ENCODE measurements at places on chromosomes 7 and 10.
A peak's percentile ranks its signal among the peaks of the same experiment; 100 is the strongest.

GRCh38 chr7:140587243-140587642, 53.4 kb downstream of the DENND2A start:
- no peak for DNase-seq

DNA sequence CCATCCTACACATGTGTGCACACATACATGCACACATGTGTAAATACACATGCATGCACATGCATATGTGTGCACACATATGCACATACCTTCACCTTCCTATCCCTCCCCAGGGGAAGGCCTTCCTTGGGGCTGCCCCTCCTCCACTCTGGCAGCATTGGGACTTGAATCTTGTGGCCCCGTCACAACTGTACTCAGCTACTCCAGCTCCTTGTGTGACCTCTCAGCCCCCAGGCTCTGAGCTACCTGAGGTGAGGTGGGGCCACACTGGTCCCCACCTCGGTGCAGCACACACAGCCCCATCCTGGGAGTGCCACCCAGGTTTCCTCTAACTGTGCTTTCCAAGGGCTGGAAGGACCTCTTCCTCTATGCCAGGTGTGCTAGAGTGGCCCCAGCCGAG, 116.0 kb downstream of the LHPP start:
- no peak for DNase-seq

DNA sequence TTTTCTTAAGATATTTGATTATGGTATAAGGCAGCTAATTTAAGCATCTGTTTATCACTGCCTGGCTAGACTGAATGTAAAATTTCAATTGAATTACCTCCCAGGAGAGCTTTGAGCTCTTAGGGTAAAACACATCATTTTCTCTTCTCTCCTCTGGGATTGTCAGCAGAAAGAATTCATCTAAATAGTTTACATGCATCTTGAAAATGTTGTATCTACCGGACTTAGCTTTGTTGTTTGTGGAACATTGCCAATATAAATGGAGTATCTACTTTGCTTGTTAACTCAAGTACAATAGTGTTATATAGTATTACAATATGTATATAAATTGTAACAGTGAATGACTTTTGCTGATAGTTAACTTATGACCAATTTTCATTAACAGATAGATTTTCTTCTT, 73.3 kb downstream of the TAF3 start:
- DNase-seq: no peak

DNA sequence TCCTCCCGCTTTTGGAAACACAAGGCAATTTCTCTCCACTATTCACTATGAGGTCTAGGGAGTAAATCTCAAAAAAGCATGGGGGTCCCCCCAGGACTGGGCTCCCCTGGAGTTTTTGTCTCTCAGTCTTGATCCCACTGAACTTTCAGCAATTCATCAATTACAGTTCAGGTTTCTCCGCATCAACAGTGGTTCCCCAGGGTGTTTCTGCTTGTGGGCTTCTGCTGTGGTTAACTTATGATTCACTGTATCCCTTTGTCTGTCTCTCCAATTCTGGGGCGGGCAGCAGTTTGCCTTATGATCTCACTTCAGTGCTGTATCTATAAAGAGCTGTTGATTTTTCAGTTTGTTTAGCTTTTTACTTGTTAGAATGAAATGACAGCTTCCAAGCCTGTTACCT, 142.6 kb upstream of the CDC14C start:
- DNase-seq: no peak

GRCh38 chr10:87794285-87794684, 23.7 kb downstream of the ATAD1 start:
- DNase-seq: no peak

GRCh38 chr10:6868036-6868725, 288.1 kb upstream of the PRKCQ start:
- DNase-seq: no peak

- no peak for DNase-seq
Observed at GRCh38 chr10:127580822-127581221, 31.7 kb downstream of the NPS start.

DNA sequence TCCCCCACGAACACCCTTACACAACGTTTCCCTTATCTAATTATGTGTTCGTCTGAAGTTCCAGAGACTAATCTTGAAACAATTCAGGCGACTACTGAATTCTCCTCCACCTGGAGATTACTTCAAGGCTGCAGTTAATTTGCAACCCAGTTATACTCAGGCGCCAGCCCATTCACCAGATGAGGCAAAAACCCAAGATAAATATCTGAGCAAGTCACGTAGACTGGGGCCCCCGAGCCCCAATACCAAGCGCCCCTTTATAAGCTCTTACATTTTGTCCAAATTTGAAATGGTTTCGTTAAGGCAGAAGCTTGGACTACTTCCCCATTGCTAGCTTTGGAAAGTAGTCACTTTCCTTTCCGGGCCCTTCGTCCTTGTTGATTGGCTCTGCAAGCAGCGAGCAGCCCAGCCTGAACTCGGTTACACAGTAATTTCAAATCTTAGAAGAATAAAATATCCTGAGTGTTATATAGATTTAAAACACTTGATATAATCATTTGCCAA, 1.2 kb downstream of the TPK1 start:
- DNase-seq: peak; percentile 53

GRCh38 chr7:112433289-112433688, 17.0 kb upstream of the IFRD1 start:
- DNase-seq: no peak

GRCh38 chr10:10313149-10313835, 704.4 kb upstream of the CELF2 start:
- no peak for DNase-seq
